CD4-positive, alpha-beta T cell (primary cell): ENCODE measurements at places on chromosomes 4 and X.

DNA sequence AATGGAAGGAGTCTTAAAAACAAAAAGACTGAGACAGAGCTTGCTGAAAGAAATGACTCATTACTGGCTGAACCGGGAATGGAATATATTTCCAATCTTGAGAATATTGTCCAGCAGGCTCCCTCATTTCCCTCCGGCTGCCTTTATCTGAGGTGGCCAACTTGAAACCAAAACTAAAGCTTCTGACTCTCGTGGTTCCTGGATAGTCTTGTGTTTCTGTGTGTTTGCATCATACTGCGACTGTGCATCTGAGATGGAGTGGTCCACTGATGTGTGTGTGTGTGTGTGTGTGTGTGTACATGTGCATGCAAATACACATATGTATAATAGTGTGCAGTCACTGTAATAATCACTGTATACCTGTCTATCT lies 145.6 kb upstream of the SCML1 start:
- no peak for DNase-seq

DNA sequence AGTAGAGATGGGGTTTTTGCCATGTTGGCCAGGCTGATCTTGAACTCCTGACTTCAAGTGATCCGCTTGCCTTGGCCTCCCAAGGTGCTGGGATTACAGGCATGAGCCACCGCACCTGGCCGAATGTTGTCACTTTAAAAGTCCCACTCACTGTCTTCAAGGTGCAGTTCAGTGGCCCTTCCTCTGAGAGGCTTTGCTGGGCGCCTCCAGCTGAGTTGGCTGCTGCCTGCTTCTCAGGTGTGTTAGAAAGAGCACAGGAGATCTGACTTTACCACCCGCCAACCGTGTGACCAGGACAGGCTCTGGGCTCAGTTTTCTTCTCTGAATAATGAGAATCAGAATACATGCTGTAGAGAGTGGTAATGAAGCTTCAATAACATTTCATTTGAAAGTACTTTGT lies 207.4 kb downstream of the CEP135 start:
- no peak for DNase-seq

DNA sequence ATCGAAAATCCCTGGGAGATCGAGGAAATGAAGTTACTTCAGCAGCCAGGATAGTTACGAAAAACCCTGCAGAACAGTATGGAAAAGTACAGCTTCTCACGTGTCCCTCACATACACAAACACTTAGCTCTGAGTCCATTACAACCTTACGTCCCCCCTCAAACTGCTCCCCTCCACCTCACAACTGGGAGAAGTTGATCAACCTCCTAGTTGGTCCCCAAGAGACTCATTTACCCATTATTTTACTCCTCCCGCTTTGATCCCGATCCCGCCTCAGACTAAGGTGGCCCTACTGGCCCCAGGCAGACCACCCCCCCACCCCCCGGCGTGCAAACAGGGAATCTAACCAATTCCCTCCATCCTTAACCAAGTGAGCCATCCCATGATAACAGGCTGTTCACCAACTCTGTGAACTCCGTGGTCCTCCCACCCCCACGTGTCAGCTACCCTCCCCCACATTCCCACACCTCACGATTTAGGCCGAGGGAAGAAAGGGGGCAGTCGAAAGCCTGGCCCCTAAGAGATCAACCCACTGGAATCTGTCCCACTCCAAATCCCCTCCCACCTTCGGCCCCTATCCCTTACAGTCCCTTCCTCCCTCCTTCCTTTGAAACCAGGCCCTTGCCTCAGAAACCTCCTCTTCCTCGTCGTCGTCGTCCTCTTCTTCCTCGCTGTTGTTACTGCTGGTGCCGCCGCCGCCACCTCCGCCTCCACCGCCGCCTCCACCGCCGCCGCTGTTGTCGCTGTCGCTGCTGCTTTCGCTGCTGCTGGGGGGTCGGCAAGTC lies 755 bp downstream of the ANKRD17 start:
- peak; percentile 46 for DNase-seq

GRCh38 chr4:98055800-98056501 lies 87.3 kb downstream of the STPG2 start:
- no peak for DNase-seq

GRCh38 chr4:536351-536972 lies 37.5 kb downstream of the PIGG start:
- no peak for DNase-seq

GRCh38 chr4:112859456-112860184 lies 189.8 kb upstream of the ANK2 start:
- DNase-seq = no peak

- no peak for DNase-seq
Observed at GRCh38 chr4:187071946-187072600, 348.4 kb upstream of the FAT1 start.

GRCh38 chr4:112951362-112952312 lies 97.8 kb upstream of the ANK2 start:
- DNase-seq = no peak

DNA sequence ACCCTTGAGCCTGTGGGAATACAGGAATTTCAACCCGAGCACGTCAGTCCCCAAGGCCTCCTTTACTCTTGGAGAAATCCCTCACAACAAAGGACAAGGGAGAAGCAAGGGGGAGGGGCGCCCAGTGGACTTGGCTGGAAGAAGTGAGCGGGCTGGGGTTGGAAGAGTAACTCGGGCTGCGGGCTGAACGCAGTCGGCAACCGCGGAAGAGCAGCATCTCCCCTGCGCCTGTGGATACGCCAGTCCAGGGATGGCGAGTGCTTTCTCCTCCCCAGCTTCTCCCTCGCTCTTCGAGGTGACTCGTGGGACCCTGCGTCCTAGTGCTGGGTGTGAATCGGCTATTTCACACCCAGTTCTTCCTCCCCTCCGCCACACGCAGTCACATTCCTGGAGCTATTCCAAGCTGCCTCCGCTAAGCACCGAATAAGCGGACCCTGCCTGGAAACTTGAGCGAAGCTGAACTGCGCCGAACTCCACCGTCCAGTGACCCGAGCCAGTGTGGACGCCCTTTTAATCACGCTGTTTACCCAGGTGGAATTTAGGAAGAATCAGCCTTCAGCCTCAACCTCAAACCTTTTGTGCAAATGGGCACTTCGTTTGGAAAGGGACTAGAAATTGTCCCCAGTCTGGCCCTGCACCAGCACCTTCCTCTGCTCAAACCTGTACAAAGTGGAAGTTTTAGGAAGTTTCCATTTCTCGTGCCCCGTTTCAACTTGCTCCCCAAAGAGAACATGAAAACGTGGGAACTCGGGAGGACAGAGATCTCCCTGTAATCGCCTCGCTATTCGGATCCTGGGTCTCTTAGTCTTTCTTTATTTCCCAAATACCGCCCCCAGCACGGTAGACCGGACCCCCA lies 64.3 kb upstream of the WDR17 start:
- no peak for DNase-seq

- DNase-seq = no peak
Observed at GRCh38 chrX:23013366-23013765, 13.6 kb downstream of the DDX53 start.

DNA sequence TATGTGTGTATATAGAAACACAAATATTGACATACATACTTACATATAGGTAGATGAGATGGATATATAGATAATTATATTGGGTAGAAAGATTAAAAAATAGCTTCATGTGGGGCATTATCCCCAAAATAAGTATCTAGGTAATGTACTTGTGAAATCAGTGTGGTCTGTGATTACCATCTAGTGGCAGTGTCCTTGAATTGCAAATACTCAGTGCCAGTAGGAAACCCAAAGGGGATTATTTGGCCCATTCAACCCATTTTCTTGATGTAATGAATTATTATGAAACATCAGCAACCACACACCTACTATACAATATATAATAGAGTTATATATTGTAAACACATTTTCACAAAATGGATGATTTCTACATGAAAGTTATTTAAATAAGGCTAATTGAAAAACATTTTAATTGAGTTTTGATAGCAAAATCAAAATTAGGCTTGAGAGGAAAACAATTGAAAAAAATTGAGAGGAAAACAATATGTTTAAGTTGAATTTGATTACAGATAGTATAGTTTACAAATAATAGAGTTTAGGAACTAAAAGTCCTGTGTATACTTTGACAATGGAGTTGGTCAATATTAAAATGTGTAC lies 389.4 kb downstream of the GALNTL6 start:
- DNase-seq = no peak
